ENCODE measurements at places on chromosomes 5 and 9.

DNA sequence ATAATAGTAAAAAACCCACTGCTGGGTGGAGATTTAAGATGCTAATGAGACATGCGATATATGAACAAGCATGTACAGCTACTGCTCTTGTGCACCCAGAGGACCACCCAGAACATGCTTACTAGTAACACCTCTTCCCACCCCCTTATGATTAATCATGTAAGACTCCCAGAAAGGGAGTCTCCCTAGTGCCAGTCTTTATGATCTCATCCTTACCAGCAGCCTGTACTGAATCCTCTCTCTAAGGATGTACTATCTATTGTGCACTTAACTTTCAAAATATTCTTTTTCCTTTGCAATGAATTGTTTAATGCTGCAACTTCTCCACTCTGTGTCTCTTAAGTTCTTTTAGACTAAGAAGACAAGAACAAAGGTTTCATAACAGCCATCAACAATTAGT lies 9.1 kb upstream of the MAT2B start:
- DNase-seq, result no peak

GRCh38 chr5:159333545-159333925 lies 3.2 kb upstream of the IL12B start:
- no peak for DNase-seq

DNA sequence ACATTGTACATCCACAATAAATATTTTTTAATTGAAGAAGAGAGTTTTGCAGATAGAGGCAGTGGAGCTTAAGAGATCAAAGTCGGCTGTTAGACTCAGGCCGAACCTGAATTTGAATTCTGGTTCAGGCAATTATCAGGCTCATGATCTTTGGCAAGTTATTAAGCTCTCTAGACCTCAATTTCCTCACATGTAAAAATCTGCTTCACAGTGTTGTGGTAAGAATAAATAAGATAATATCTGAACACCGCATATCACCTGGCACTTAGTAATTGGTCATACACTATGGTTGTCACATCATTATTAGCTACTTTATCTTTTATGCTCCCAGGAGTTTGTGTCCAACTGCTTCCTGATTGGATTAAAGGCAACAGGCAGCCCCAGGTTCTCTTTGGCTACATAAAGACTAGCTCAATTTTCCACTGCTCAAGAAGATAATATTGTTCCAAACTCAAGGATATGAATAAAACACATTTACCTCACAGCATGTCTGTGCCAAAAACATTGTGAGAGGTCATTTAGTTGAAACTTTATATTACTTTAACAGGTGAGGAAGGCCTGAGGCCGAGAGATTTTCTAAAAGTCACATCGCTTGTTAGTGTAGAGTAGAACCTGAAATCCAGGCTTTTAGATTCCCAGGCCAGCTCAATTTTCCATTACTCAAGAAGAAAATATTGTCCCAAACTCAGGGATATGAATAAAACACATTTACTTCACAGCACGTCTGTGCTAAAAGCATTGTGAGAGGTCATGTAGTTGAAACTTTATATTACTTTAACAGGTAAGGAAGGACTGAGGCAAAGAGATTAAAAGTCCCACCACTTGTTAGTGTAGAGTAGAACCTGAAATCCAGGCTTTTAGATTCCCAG lies 289.2 kb upstream of the PTGER4 start:
- DNase-seq, result no peak

DNA sequence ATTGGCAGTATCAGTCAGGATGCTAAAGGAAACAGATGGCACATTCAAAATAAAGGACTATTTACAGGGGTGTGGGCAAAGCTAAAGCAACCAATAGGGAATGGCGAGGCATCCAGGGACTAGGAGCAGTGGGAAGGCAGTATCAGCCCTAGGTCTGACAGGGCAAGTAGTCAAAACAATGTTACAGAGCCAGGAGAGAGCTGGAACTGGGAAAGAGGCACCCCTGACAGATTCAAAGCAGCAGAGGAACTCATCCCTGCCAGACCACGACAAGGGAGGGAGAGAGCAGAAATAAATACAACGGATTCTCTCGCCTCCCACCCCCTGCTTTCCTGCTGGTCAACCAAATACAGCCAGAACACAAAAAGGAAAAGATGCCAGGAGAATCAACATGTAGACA lies 371.5 kb downstream of the NR2F1-AS1 start:
- DNase-seq, result no peak

DNA sequence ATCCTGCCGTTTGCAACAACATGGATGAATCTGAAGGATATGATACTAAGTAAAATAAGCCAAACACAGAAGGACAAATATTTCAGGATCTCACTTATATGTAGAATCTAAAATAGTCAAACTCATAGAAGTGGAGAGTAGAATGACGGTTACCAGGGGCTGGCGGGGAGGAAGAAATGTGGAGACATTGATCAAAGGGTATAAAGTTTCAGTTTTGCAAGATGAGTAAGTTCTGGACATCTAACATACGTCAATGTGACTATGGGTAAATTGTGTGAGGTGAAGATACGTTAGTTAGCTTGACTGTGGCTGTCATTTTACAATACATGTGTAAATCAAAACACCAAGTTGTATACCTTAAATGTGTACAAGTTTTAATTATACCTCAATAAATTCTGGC lies 200.3 kb downstream of the SNX18 start:
- DNase-seq, result no peak

GRCh38 chr5:133469846-133470245 lies 142.5 kb downstream of the FSTL4 start:
- no peak for DNase-seq

GRCh38 chr9:93052791-93053540 lies 5.5 kb upstream of the SUSD3 start:
- DNase-seq, result no peak

DNA sequence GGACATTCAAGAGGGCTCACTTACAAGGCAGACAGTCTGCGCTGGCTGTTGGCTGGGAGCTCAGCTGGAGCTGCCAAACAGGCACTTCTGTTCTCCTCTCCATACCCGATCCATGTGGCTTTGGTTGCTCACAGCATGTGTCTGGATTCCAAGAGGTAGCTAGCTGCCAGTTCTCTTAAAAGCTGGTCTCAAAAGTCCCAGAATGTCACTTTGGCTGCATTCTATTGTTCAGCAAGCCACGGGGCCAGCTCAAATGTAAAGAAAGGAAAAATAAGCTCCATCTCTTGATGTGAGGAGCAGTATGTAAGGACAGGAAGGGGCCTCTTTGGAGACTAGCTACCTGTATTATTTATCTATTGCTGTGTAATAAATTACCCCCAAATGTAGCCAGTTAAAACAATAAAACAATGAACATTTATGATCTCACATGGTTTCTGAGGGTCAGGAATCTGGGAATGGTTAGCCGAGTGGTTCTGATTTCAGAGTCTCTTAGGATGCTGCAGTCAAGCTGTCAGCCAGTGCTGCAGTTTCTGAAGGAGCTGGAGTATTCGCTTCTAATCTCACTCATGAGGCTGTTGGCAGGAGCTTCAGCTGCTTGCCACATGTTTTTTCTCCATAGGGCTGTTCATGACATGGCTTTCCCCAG lies 112.7 kb upstream of the CLINT1 start:
- no peak for DNase-seq

- no peak for DNase-seq
These were observed 7.3 kb downstream of the DNAJB5 start for GRCh38 chr9:34996905-34997279.

DNA sequence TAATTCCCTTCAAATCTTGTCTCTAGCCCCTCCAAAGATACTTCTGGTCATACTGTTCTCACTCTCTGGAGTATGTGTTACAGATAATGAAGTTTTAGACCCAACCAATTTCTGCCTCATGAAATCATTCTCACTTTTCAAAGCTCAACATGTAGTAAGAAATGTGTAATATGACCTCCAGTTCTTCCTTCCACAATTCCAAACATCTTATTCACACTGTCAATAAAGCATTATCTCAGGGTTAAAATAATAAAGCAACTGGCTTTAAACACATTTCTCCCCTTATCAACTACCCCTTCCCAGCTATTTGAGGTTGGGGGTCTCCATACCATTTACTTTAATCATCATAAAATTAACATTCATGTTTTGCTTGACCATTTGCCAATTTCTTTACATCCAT lies 654.1 kb downstream of the RAB3C start:
- DNase-seq, result no peak

Data from stimulated activated CD4-positive, alpha-beta T cell treated with anti-CD3 and anti-CD28 coated beads, Interleukin-4, amount 100 ng/mL, for 4 hours (primary cell).